ENCODE measurements at places on chromosomes 5 and 9. TPM values are rescaled to one million over a fixed set of nuclear protein-coding genes. Genes with fewer than 3 reads are reported as not detected.

GRCh38 chr5:132688536-132689339 is 14.9 kb downstream of the IL4 start:
- DNase-seq = no peak

QRFP gene
- not detected for total RNA-seq

ABCA1 gene
- 48.3 TPM for total RNA-seq

GRCh38 chr9:4099976-4100735 is 199.7 kb downstream of the GLIS3 start:
- no peak for DNase-seq

DNA sequence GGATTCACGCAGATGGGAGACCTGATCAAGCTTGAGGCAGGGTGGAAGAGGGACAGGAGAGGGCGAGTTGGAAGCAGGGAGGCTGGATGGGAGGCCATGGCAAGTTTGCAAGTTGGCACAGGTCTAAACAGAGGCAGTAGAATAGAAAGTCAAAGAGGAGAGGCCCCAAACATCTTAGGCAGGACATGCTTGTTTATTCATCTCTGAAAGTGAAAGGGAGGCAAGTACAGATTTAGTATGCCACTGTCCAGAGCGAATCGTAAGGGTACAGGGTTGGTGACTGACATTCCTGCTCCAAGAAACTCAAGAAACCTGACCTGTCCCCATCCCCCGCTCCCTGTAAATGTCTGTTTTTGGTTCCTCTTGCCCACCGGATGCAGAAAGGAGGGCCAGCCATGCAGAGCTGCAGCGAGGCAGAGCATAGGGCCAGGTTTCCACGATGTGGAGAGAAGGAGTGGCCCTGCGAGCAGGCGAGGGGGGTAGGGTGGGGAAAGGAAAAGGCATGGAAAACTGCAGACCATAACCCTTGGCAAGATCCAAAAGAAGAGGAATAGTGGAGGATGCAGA is 96.2 kb upstream of the BOD1 start:
- no peak for DNase-seq

GRCh38 chr9:96442491-96442890 is 7.5 kb upstream of the HABP4 start:
- DNase-seq = no peak

DNA sequence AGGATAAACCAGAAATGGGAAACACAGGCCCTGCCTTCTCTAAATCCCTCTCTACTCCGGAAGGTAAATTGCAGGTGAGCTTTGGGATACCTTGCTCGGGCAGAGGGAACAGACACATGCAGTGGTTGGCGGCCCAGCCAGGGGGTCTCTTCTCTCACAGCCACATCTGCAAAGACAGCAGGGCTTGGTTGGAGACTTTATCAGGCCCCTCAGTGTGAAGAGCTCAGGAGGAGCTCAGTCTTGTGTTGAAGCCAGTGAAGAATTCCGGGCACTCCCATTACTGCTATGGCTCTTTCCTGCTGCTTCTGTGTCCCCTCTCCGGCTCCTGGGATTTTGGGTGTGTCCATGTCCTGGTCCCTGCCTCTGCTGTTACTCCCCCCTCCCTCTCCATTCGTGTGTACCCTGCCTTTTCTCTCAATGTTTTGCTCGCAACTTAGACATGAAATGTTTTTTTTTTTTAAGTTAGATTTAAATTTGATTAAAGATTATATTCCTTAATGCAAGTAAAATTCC is 99.8 kb downstream of the TRIO start:
- DNase-seq = no peak

GRCh38 chr9:7967851-7968250 is 168.3 kb upstream of the DMAC1 start:
- DNase-seq = no peak

LRRC19 gene
- 0.55 TPM for total RNA-seq

DNA sequence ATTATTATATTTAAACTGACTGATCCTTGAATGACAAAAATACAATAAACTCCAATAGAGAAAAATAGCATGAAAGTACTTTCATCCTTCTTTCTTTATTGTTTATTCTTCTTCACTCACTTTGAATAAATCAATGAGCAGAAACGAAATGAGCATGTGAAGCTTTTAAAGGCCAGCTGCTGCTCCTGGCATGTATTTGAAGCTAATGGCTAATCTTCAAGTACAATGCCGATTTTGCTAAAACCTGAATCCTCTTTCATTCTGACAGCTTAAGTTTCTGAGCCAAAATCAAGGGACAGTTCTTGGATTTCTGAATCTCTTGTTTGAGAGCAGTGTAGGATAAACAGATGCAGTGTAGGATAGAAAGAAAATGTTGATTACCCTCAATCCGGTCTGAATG is 237.3 kb downstream of the CDH10 start:
- no peak for DNase-seq

GRCh38 chr9:104269996-104270963 is 176.2 kb downstream of the SMC2 start:
- DNase-seq = peak; percentile 50

- DNase-seq = no peak
Observed at GRCh38 chr5:141382469-141383294, at the start of gene PCDHGA7. TSS of gene PCDHGA7 (plus strand) at chr5:141382742. CDS start at chr5:141382900, 158 bp downstream.

DNA sequence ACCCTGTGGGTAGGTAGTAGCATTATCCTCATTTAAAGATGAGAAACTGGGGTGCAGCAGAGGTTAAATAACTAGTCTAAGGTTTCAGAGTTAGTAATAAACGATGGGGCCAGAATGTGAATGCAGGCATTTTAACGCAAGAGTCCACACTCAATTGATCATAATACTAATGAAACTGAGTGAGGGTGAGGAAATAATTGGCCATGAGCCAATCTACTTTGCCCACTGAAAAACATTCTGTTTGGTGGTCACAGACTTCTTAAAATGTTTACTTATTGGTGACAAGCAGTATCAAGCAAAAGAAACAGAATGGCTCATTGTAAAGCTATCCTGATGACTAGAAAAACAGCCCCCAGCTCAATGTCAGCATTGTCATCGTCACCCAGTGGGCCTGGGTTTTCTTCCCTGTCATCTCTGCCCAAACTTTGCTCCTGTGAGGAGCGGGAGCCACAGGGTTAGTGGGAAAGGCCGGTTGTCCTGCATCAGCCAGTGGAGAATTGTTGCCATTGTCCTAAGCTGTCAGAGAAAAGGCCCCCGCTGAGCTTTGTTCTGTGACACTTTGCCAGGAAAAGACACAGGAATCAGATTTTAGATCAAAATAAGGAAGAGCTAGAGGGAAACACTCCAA is 77.3 kb upstream of the MAN2A1 start:
- DNase-seq = no peak

FBP1 gene
- 476 TPM for total RNA-seq

RANBP17 gene
- total RNA-seq = 3.0 TPM

DNA sequence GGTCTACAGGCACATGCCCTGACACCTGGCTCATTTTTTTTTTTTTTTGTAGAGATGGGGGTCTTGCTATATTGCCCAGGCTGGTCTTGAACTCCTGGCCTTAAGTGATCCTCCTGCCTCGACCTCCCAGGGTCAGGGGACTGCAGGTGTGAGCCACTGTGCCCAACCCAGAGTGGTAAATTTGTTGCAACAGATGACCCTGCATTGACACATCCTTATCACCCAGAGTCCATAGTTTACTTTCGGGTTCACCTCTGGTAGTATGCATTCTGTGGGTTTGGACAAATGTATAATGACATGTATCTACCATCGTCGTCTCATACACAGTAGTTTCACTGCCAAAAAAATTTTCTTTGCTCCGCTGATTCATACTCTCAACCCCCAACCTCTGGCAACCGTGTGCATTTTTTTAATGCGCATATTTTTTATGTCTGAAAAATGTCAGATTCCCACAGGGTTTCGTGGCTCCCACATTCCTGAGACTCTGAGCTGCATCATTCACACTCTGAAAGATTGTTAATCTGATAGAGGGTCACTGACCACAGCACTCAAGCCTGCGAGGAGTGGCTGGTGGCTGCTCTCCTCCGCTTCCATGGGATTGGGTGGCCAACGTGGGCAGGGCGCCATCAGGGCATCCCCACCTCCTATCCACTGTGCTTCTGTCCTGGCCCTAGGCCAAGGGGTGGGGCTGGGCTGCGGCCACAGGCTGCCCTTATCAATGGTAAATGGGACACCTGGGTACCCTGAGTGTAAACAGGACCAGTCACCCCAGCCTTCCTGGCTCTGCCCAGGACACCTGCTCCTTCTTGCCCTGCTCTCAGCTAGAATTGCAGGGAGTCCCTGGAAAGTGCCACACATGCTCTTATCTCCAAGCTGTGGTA is 9.6 kb downstream of the NDST1 start:
- DNase-seq = peak; percentile 99

NR5A1 gene
- 0.40 TPM for total RNA-seq

DNA sequence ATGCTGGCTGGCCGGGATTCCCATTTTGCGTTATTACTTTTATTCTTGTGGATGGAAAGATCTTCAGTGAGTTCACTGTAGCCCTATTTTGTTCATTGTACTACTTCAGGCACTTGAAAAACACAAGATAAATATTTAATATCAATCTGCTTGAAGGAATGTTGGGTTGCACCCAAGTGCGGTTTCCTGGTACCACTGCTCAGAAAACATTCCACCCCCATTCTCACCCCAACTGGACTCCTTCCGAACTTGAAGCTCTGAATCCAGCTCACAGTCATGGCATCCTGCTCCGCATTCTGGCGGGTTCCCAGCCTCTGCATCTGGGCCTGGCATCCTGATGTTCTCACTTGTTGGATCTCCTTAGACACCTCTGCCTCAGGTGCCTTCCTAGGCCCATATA is 103.2 kb downstream of the CFAP90 start:
- DNase-seq = no peak

- no peak for DNase-seq
Observed at GRCh38 chr9:82052081-82052480, 63.5 kb downstream of the SPATA31D1 start.

DNA sequence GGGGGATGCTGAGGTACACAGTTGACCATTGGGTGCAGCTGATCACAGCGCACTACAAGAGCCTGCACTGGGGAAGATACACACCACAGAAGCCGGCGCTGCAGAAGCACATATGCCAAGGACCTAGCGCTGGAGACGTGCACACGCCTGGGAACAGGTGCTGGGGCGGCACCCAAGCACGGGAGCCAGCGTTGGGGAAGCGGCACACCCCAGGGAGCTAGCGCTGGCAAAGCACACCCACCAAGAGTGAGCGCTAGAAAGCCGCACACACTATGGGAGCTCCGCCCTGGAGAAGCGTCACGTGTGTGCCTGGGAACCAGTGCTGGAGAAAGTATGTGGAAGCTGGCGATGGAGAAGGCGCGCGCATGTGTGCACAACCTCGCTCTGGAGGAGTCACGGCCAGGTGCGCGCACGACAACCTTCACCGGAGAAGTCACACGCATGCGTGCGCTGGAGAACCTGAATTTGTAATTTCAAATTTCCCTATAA is 4.5 kb downstream of the FANCC start:
- DNase-seq = peak; percentile 86

PCDHA3 gene
- total RNA-seq = 0.05 TPM

- no peak for DNase-seq
Observed at GRCh38 chr9:5004481-5004880, 19.4 kb downstream of the JAK2 start.

IL13 gene
- not detected for total RNA-seq

DNA sequence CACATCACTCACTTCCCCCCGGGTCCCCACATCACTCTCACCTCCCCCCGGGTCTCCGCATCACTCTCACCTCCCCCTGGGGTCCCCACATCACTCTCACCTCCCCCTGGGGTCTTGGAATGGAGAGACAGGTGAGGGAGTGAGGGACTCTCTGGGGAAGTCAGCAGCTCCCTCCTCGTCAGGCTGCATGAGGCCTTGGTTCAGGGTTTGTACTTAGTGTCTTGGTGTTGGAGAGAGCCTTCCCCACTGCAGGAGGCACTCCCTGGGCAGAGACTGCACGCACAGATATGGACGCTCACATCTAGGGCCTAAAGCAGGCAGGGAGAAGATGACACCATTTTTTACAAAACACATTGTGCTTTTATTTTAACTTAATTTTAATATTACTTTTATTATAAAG is 56.5 kb upstream of the IRX4 start:
- DNase-seq = no peak

DNA sequence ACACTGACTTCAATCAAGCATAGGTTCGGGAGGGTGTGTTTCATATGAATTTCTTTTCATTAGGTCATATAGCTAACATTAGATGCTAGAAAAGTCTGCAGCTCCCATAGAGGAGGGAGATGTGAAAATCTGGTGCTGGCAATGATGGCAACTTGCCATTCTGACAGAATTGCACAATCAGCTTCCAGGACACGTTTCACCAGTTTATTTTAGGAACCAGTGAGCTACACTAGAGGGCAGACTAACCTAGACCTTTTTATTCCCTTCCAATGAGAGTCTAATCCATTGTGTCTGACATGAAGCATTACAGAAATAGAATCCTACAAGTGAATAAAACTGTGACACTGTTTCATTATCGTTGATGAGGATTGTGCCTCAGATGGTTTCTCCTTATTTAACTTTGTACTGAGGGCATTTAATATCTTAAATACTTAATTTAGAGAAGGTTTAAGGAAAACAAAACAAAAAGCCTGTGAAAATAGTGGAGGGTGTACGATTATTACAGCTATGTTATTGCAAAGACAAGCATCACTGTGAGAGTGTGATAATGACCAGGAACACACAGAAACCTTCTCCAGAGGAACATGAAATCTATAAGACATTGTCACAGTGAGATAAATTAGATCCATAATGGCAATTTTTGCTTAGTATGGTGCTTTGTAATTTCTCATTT is 363.3 kb upstream of the RPS23 start:
- DNase-seq = peak; percentile 85

TAF11L5 gene
- not detected for total RNA-seq

GRCh38 chr5:153157156-153157555 is 333.3 kb upstream of the GRIA1 start:
- no peak for DNase-seq

SGCD gene
- 0.28 TPM for total RNA-seq

GRCh38 chr5:107616213-107616612 is 54.5 kb downstream of the EFNA5 start:
- no peak for DNase-seq

DNA sequence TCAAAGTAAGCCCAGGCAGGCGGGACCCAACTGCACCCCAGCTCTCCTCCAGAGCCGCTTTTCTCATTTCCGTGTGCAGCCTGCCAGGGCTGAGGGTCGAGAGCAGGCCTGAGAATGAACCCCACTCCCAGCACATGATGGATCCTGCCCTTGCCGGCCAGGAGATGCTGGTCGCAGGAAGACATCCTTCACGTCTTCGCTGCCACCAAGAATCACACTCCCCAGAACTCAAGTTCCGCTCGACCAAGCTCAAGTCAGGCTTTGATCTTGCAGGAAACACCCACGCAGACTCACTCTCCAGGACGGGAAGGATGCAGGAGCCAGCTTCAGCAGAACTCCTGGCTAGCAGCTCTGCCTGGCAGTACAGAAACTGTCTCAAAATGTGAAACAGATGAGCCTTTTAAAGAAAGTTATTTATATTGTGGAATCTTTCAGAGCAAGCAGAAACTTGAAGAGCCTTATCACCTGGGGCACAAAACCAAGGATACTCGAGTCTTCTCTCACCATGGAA is 102.4 kb downstream of the ROR2 start:
- DNase-seq = no peak

KIAA1958 gene
- 7.8 TPM for total RNA-seq

GRCh38 chr5:96091874-96092273 is 130.2 kb upstream of the ELL2 start:
- DNase-seq = no peak

All from left lobe of liver (tissue), 2 donors.